ENCODE measurements at places on chromosomes 2 and 18.

GRCh38 chr2:30765876-30766470 lies 41.3 kb downstream of the CAPN13 start:
- DNase-seq = no peak

DNA sequence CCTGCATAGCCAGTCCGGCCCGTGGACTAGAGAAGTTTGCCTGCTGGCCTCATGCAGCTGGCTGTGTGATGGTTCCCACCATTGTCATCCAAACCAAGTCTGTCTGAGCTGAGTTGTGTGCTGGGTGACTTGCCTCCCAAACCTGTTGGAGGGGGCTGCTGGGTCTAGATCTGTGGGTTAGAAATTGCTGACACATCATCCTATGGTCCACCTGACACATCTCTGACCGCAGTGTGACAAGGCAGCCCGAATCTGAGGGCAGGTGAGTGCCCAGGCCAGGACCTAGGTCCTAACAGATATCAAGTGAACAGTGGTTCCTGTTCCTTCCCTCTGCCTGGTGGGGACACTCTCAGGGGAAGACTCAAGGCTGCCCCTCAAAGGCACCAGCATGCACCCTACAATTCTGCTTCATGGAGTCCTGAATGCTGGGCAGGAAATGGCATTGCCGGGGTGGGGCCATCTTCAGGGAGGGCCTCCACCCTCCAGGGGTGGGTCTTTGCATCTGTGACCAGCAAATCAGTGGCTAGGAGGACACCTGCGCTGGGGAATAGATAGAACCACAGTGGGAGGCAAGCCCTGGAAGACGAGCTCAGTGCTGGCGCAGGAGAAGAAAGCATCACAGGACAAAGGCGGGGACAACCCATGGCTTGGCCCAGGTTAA lies 117.9 kb upstream of the ID2 start:
- no peak for DNase-seq

- DNase-seq = no peak
These were observed 25.1 kb upstream of the SP3 start for GRCh38 chr2:173990245-173990644.

DNA sequence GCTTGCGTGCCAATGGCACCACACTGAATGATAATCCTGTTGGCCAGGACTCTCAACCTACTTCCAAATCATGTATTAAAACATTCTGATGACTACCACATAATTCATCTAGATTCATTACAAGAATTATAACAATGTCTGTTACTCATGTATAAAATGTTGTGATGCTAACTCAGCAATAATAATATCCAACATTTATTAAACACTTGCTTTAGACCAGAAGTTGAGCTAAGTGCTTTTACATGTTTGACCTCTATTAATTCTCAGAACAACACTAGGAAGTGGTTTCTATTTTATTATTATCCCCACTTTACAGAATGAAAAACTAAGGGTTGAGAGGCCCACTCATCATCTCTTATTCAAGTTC lies 178.4 kb downstream of the LNPK start:
- no peak for DNase-seq

- DNase-seq = no peak
These were observed 252.6 kb downstream of the RND3 start for GRCh38 chr2:150234787-150235446.

- DNase-seq = no peak
These were observed 28.7 kb downstream of the ESCO1 start for GRCh38 chr18:21571772-21572171.

GRCh38 chr18:34292594-34292993 lies 67.9 kb upstream of the NOL4 start:
- no peak for DNase-seq

GRCh38 chr18:44799382-44799906 lies 118.8 kb downstream of the SETBP1 start:
- no peak for DNase-seq

GRCh38 chr2:119071476-119071875 lies 87.1 kb downstream of the C1QL2 start:
- no peak for DNase-seq

DNA sequence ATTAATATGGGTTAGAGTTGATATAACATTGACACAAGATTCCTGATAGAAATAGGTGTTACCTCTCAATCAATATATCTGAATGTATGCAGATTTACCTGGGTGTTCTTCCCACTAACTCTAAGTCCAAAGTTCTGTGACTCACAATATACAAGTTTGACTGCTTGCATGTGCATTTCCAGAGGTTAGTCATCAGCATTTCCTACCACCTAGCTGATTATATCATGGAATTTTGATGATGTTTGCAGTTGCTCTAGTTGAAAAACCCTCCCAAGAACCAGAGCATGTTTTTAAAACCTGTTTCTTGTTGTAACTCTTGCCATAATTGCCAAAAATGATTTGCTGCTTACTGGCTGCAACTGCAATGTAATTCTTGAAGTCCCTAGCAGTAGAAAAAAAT lies 15.0 kb upstream of the DSG1 start:
- DNase-seq = no peak

GRCh38 chr2:198165289-198165688 lies 360.9 kb downstream of the PLCL1 start:
- DNase-seq = no peak

GRCh38 chr2:184743096-184743495 lies 144.8 kb downstream of the ZNF804A start:
- no peak for DNase-seq

- DNase-seq = no peak
These were observed 571.0 kb downstream of the TSN start for GRCh38 chr2:122326471-122326870.

GRCh38 chr2:119253114-119253702 lies 29.6 kb downstream of the STEAP3 start:
- no peak for DNase-seq

DNA sequence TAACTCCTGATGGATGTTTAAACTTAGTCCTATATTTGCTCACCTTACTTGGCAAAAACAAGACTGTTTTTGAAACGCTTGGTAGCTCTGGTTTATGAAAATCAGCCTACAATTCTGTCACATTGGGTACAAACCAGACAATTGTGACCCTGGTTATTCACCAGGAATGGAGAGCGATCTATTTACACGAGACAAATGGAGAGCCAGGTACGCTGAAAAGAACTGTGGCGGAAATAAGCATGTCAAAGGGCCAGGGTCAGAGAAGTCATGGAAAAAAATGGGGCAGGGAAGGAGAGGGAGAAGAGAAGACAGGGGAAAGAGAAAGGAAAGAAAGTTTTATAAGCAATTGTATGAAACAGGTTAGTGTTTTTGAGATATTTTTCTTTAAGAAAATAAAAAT lies 119.5 kb upstream of the ZFP36L2 start:
- DNase-seq = no peak

DNA sequence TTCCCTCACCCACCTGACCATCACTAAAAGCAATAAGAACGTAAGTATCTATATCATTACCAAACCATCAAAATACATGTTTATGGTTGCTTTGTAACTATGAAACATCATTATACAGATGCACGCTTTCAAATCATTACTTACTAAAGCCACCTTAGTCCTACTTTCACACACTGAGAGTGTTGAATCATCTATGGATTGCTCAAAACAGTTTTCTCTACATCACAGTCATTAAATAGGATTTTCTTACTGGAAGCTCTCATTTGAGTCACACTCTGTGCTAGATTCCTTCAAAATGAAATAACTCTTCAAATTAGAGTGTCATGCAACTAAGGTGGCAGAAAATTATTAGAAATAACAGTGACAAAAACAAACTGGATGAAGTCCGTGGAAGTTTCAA lies 878.4 kb downstream of the CPS1 start:
- DNase-seq = no peak

DNA sequence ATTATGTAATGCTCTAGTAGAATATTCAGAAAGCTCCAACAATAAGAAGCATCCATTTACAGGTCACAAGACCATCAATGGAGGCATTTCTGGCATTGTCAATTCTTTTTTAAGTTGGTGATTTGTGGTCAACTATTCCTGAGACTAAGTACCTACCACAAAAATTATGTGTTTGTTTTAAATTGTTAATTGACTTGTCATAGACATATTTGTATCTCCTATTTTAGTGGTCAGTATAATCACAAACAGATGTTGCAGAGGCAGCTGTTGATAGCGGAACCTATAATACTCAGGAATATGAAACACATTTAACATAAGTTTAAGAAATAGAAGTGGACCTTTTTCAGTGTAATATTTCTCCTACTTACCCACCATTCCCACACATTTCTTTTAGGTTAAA lies 430.1 kb downstream of the CCDC85A start:
- DNase-seq = no peak

DNA sequence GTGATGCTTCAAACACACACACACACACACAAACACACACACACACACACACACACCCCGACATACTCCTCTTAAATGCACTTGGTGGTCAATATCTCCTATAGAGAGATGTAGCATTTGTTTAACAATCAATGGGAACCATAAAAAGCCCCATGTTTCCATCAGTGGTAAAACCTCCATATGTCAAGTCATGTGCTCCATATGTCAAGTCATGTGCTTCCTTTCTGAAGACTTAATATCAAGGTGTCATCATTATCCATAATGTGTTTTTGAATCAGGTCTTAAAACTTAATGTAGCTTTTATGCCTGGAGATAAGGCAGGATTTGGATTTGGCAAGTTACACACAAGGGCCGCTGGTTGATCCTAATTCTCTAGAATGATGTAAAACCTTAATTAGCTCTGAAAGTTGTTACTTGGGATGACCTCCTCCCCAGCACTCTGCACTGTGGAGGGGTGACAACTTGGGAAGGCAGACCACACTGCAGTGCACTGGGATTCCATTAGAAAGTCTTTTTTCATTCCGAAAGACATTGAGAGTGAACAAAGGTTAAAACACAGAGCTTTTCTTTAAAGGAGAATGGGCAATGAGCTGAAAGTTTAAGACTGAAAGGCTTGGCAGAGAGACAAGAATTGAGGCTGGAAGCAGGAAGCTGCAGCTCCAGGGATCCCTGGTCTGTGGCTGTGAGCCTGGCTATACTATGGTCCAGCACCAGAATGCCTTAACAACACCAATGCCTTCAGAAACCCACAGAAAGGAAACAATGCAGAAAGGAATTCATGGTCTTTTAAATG lies 26.4 kb downstream of the ALK start:
- no peak for DNase-seq

GRCh38 chr2:238684362-238685326 lies 163.2 kb upstream of the TWIST2 start:
- DNase-seq = no peak

DNA sequence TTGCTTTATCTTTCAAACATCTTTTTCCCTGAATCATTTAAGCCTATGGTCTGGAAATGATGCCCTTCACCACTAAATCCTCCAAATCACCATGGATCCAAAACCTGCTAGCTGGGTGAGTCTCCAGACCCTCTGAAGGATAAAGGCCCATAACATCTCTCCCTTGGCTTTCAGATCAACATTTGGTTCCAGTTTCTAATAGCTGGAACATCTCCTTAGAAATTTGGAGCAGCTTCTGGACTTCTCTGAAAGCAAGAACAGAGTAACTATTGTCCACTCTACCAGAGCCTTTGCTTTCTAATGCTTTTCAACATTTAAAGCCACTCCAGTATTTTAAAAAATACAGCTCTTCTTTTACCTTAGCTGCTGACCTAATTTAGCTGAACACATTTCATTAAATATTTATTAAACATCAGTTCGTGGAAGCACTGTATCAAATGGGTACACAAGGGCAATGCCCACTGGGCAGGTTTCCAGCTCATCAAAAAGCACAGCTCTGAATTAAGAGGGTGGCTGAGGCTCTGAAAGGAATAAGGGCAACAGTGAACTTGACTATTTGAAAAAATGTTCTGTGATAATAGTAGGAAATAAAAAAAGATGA lies 75.3 kb downstream of the GALNT3 start:
- no peak for DNase-seq

DNA sequence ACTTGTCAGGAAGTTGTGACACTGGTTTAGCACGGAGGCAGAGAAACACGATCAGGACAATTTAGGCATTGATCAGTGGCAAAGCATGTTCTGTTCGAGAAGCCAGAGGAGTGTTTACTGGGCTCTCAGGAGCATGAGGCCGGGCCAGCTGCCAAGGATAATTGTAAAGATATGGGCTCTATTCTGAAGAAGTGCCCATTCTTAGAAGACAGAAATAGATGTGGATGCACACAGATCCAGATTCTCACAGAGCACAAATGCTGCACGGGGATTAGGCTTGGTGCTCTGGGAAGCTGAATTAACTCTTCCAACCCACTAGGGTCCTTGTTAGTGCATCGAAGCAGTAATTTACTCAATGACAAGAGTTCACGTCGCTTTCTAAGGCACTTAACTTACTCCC lies 16.2 kb downstream of the AFF3 start:
- DNase-seq = no peak

GRCh38 chr2:185279999-185280398 lies 458.6 kb upstream of the FSIP2 start:
- DNase-seq = no peak

GRCh38 chr18:70132999-70133398 lies 72.5 kb downstream of the RTTN start:
- DNase-seq = no peak

DNA sequence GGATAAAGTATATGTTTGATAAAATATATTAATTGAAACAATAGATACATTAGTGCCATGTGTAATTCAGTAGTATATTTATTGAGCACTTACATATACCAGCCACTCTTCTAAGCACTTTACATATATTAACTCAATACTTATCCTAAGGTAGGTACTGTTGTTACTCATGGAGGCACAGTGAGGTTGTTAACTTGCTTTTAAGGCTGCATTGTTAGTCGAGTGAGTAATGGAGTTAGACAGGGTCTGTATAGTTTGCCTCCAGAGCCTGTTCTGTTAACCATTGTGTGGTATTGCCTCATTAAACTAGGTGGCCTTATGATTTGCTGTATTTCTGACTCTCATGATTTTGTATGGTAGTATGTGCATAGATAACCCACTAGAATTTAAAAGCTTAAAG lies 44.2 kb downstream of the LCLAT1 start:
- DNase-seq = no peak

- no peak for DNase-seq
These were observed 44.9 kb downstream of the SOCS6 start for GRCh38 chr18:70333757-70334156.

DNA sequence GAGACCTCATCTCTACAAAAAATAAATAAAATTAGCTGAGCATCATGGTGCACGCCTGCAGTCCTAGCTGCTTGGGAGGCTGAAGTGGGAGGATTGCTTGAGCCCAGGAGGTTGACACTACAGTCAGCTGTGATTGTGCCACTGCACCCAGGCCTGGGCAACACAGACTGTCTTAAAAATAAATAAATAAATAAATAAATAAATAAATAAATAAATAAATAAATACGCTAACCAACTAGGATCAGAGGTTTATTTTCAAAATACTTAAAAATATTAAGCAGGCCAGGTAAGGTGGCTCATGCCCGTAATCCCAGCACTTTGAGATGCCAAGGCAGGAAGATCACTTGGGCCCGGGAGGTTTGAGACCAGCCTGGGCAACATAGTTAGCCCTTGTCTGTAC lies 63.6 kb downstream of the KCNG3 start:
- no peak for DNase-seq
